Activated CD8-positive, alpha-beta T cell treated with anti-CD3 and anti-CD28 coated beads for 36 hours (primary cell): ENCODE measurements at places on chromosomes 1 and 21.

DNA sequence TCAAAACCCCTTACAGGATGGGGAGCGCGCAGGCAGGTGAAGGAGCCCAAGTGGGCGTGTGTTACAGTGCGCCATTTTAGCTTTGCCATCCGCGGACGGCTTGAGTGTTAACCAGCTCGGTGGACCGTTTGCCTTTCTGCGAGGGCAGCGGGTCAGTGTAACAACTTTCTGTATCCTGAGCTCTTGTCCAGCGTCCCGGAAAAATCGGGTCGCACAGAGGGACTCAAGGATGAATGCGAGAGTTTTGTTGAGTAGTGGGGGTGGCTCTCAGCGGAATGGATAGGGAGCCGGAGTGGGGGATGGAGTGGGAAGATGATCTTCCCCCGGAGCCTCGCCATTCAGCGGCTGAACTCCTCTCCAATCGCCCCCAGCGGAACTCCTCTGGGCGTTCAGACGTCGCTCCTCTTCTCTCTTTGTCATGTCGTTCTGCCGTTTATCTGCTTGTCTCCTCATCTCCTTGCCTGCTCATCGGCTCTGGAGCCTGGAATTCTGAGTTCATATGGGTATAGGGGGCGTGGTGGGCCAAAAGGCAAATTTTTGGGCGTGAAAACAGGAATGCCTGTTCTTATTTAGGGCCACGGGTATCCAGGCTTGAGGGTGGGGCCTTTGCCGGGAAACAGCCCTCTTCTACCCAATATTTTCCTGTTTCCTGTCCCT is 295.4 kb downstream of the CTH start:
- H3K27ac ChIP-seq, result no peak overlapping the region
- no peaks in the 10 kb centered on the region for H3K4me1 ChIP-seq
- no peak for DNase-seq
- H3K36me3 ChIP-seq, result no peaks in the 10 kb centered on the region
- no peak overlapping the region for H3K4me3 ChIP-seq

DNA sequence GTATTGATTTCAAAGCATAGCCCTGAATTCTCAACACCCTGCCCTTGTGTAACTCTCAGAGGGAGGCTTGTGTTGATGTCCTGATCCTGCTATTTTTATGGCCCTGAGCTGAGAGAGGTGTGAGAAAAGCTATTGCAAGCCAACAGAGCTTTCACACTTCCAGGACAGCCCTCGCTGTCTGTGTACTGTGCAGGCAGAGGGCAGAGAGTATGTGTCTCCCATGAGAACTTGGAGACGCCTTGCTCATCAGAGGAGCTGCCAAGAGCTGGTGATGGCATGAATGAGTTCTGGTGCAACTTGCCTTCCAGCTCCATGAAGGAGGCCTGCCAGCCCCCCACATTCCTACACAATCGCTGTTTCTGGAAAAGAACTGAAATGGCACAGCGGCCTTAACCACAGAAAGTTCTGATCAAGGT is 144.1 kb upstream of the AJAP1 start:
- peaks cover 25% of the 10 kb centered on the region for H3K27me3 ChIP-seq
- no peak overlapping the region for H3K4me3 ChIP-seq
- no peak overlapping the region for H3K27ac ChIP-seq
- peaks cover 10% of the 10 kb centered on the region for H3K4me1 ChIP-seq

DNA sequence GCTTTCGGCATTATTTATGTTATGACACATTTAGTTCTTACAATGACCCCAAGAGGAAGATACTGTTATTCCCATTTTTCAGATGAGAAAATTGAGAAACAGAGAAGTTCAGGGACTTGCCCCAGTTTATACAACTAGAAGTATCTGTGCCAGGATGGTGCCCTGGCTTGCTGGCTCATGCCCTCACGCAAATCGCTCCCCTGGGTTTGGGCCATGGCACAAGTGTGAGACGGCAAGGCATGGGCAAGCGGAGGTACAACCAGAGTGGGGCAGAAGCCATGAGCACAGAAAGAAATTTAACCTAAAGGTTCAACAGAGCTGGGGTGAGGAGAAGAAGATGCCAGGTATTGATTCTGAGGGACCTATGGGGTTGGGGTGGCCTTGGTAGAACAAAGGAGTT is 469.8 kb downstream of the DSCAM start:
- H3K36me3 ChIP-seq, result no peaks in the 10 kb centered on the region
- no peak overlapping the region for H3K4me3 ChIP-seq
- no peaks in the 10 kb centered on the region for H3K4me1 ChIP-seq
- DNase-seq, result no peak
- peaks cover 2% of the 10 kb centered on the region for H3K27me3 ChIP-seq

- H3K4me1 ChIP-seq, result peaks cover 83% of the 10 kb centered on the region
- peak overlapping the region; percentile 92 for H3K27ac ChIP-seq
- DNase-seq, result no peak
- H3K36me3 ChIP-seq, result peaks cover 30% of the 10 kb centered on the region
These were observed 6.4 kb downstream of the IFNAR2 start for GRCh38 chr21:33236013-33236686.

GRCh38 chr1:18199462-18199861 is 91.9 kb downstream of the IGSF21 start:
- no peak for DNase-seq
- H3K27ac ChIP-seq, result no peak overlapping the region
- H3K36me3 ChIP-seq, result no peaks in the 10 kb centered on the region
- peaks cover 27% of the 10 kb centered on the region for H3K27me3 ChIP-seq
